ENCODE measurements at places on chromosomes 13 and 19. TPM values are rescaled to one million over a fixed set of nuclear protein-coding genes. Genes with fewer than 3 reads are reported as not detected.
A peak's percentile ranks its signal among the peaks of the same experiment; 100 is the strongest.

- no peak overlapping the region for H3K27ac ChIP-seq
- no peaks in the 10 kb centered on the region for H3K27me3 ChIP-seq
- no peaks in the 10 kb centered on the region for H3K4me1 ChIP-seq
- no peak overlapping the region for H3K4me3 ChIP-seq
- H3K36me3 ChIP-seq, result no peaks in the 10 kb centered on the region
Observed at GRCh38 chr13:104701591-104701990, 1635.4 kb upstream of the SLC10A2 start.

- H3K36me3 ChIP-seq, result no peaks in the 10 kb centered on the region
- DNase-seq, result no peak
- H3K27me3 ChIP-seq, result no peaks in the 10 kb centered on the region
- H3K27ac ChIP-seq, result no peak overlapping the region
Observed at GRCh38 chr13:109000207-109000606, 370.8 kb downstream of the MYO16 start.

- no peaks in the 10 kb centered on the region for H3K27me3 ChIP-seq
- no peaks in the 10 kb centered on the region for H3K36me3 ChIP-seq
- H3K4me3 ChIP-seq, result no peak overlapping the region
- H3K27ac ChIP-seq, result no peak overlapping the region
- DNase-seq, result no peak
- no peaks in the 10 kb centered on the region for H3K4me1 ChIP-seq
Observed at GRCh38 chr19:6101991-6102390, 8.3 kb downstream of the RFX2 start.

GRCh38 chr13:104253063-104253680, 1187.0 kb upstream of the SLC10A2 start:
- no peaks in the 10 kb centered on the region for H3K27me3 ChIP-seq
- DNase-seq, result no peak
- H3K36me3 ChIP-seq, result no peaks in the 10 kb centered on the region
- H3K27ac ChIP-seq, result no peak overlapping the region

Gene SIGLEC8
- 0.90 TPM for total RNA-seq

DNA sequence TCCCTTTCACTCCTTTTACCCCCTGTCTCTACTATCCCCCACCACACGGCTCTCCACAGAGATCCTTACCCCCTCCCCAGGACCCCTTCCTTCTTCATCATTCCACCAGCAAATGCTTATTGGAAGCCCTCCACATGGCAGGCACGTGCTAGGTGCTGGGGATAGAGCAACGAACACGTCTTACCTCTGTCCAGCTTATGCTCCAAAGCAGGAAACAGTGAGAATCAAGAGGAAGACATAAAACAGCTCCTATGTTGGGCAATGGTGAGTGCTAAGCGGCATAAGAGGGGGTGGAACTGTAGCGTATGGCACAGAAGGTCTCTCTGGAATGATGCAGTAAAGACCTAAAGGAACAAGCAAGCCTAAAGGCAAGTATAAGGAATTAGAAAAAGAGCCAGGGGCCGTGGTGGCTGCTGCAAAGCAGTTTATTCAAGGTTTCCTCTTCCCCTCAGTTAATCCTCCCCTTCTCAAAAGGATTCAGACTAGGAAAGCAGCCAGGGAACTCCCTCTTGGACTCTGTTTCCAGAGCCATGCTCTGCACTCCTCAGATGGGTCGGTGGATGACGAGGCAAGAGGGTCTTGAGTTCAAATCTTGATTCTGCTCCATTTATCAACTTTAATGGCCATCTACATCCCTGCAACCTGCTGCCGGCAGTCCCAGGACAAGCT, 289.4 kb downstream of the FOXO1 start:
- H3K27ac ChIP-seq, result peak overlapping the region; percentile 79
- no peak for DNase-seq
- no peaks in the 10 kb centered on the region for H3K36me3 ChIP-seq
- peaks cover 59% of the 10 kb centered on the region for H3K4me1 ChIP-seq
- H3K4me3 ChIP-seq, result no peak overlapping the region
- no peaks in the 10 kb centered on the region for H3K27me3 ChIP-seq

DNA sequence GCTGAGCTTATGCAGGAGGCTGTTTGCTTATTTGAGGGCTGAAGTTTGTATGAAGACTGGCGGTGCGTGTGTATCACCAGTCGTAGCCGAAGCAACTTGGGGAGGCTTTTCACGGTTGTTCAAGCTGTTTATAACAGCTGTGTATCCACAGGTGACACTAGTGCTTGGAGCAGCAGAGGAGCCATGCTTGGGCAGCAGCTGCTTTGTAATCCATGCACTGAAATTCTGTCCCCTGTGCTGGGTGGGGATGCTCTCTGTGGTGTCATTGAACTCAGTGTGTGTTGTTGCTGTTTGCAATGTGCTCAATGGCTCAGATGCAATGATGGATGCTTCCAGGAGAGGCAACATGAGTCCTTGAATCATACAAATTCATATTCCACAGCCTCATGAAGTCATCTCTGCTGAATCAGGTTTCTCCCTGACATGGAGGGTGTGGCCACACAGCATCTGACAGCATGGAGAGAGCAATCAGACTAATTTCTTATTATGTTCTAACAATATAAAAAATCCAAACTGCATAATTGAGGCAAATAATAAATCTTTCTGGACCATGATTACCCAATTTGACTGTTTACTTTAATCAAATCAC, 18.8 kb upstream of the GTF3A start:
- H3K36me3 ChIP-seq, result no peaks in the 10 kb centered on the region
- H3K4me3 ChIP-seq, result no peak overlapping the region
- DNase-seq, result no peak

- no peaks in the 10 kb centered on the region for H3K36me3 ChIP-seq
- no peak overlapping the region for H3K27ac ChIP-seq
- no peak overlapping the region for H3K4me3 ChIP-seq
- no peak for DNase-seq
Observed at GRCh38 chr19:17706750-17707181, 12.5 kb upstream of the MAP1S start.

Gene SULT2A1
- not detected for total RNA-seq

DNA sequence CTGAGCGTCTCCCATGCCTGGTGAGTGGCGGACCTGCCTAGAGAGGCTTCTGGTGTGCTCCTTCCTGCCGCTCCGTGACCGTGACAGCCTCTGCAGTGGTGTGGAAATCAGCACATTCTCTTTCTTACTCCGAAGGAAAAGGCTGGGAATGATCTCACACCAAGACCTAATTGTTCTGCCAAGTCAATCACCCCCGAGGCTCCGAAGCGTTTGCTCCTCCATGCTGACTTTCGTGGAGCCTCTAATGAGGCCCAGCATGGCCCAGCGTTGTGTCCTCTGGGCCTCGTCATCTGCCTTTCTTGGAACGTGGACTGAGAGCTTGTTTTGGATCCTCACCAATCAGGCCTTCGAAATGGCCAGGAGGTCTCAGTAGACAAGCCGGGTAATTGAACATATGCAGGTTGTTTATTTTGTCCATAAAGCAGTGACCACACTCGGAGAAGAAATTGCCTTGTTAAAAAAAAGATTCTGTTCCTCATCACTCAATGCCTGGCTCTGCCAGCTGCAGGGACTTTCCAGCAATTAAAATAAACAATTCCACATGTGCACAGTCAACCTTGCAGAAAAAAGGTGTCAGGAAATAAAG, 107.1 kb downstream of the UBL3 start:
- peaks cover 14% of the 10 kb centered on the region for H3K4me1 ChIP-seq
- no peak overlapping the region for H3K4me3 ChIP-seq
- H3K36me3 ChIP-seq, result no peaks in the 10 kb centered on the region
- peak; percentile 64 for DNase-seq
- H3K27me3 ChIP-seq, result no peaks in the 10 kb centered on the region

DNA sequence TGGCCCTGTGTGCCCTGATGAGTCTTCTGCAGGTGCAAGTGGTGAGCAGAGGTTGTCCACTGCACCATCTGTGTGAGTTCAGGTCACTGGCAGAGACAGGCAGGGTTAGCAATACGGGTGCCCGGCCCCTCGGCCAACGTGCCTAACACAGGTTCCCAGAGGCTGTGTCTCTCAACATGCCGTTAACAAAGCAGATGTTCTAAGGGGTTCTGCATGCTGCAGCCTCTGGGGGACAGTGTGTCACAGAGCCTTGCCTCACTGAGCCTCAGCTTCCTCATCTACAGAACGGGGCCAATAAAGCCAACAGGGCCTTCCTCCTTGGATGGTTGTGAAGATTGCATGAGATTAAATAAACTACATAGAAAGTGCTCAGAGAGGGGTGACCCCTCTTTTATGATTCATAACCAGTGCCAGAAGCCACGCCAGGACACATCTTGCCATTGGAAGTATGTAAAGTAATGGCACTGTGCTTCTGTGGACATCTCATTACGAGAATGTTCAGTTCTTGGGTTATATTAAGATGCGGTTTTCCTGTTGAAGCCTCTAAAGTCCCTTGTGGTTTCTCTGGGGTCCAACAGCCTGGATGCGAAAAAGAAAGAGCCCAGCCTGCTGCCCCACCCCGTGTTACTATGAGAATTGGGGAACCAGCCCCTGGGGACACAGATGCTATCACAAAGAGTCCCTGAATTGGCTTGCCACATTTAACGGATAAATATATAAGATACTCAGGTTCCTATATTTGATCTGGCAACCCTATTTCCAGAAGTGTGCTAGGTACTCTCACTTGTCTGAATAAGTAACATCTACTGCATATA, 11.2 kb upstream of the ARHGEF18 start:
- H3K36me3 ChIP-seq, result no peaks in the 10 kb centered on the region
- DNase-seq, result peak; percentile 24
- no peak overlapping the region for H3K27ac ChIP-seq

DNA sequence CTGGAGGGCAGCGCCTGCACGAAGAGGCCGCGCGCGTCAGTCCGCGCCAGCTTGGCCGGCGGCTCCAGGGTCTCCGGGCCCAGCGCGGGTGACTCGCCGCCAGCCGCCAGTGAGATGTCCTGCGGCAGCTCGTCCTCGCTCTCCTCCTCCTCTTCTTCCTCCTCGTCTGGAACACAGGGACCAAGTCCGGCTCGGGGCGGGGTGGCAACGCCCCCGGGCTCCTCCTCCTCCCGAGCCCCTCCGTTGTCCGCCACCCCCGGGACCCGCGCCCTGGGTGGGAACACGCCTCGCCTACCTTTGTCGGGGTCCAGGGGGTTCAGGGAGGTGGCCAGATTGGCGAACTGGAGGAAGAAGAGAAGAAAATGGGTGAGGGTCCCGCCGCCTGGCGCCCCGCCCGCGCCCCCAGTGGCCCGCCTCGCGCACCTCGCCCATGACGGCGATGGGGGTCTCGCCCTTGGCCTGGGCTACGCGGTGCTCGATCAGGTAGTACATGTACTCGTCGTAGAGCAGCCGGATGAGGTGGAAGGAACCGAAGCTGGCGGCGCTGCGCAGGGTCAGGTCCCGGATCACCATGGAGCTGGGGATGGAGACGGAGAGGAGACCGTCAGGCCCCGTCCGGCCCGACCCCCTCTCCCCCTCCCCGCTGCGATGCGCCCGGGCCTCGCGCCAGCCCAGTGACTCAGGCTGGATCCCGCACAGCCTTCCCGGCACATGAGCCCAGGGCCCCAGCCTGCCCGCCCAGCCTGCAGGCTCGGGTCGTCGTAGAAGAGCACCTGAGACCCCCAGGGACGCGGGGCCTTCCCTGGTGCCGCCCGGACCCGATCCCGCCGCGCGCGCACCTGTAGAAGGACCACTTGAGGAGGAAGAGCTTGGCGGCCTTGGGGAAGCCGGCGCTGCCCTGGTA, 10.6 kb downstream of the DCAF15 start:
- H3K4me3 ChIP-seq, result no peak overlapping the region
- no peak overlapping the region for H3K27ac ChIP-seq
- peaks cover 12% of the 10 kb centered on the region for H3K4me1 ChIP-seq
- H3K36me3 ChIP-seq, result peaks cover 15% of the 10 kb centered on the region
- no peak for DNase-seq
- no peaks in the 10 kb centered on the region for H3K27me3 ChIP-seq

Measured in tibial nerve (tissue), 4 donors.